Ammon's horn (tissue), 1 donor: ENCODE measurements at places on chromosomes 2 and 18.

- DNase-seq = peak; percentile 64
Observed at GRCh38 chr2:157336137-157337010, 10.8 kb upstream of the ERMN start.

DNA sequence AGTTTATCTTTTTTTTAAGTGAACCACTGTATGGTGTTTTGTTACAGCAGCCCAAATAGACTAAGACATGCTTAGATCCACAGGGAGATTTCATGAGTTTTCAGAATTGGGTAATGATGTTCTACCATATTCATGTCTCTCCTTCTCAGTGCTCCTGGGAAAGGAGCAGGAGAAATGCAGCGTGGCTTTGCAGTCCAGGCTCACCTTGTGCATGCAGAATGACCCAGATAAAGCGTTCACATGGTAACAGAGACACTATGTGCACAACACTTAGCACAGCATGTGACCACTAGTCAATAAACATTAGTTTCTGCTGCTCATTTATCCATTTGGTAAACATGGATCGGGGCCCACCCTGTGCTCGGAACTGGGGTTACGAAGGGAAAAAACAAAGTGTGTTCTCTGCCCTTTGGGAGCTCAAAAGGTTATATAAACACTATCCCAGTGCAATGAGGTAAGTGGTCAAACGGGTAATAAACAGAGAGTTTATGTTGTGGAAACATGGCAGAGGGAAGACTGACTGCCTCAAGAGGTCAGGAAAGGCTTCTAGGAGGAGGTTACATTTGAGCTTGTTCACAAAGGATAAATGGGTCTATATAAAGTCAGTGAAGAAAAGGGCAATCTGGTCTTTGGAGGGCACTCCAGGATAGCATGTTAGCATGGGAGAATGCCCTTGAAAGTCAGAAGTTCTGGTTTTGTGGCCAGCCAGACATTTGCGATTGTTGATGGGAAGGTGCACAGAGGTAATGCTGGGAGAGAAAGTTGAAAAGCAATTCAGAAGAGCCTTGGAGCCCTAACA, 299.2 kb downstream of the TDRD15 start:
- no peak for DNase-seq

DNA sequence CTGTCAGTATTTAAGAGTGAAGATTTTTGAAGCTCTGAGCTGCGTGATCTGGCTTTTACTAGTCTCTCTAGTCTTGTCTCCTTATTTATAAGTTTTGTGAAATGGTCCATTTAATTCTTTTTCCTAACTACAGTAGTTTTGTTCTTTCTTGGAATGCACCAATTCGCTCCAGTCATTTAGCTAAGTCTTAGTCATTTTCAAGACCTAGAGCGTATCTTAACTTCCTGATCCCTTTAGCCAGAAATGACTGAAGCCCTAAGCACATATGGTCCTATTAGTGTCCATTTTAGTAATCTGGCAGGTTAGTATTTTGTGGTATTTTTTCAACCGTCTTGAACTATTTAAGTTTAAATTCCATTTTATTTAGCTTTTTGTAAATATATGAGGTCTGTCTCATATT, 3.6 kb downstream of the BIRC6 start:
- DNase-seq = no peak

DNA sequence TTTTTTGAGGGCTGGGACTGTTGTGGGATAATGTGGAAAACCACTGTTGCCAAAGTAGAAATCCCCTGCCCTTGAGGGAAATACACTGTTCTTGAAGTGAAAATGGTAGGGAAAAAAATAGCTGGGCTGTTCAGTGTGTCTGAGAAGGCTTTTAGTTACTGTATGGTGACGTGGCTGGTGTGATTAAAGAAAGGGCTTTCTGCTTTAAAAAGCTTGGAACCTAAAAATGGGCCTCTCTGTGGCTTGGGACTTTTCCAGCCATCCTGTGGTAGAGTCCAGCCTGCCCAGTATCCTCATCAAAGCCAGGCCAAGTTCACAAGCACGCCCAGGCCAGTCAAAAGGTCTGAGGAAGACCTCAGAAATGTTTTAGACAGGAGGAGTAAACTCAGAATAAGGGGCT, 6.8 kb downstream of the MGAT5 start:
- no peak for DNase-seq

DNA sequence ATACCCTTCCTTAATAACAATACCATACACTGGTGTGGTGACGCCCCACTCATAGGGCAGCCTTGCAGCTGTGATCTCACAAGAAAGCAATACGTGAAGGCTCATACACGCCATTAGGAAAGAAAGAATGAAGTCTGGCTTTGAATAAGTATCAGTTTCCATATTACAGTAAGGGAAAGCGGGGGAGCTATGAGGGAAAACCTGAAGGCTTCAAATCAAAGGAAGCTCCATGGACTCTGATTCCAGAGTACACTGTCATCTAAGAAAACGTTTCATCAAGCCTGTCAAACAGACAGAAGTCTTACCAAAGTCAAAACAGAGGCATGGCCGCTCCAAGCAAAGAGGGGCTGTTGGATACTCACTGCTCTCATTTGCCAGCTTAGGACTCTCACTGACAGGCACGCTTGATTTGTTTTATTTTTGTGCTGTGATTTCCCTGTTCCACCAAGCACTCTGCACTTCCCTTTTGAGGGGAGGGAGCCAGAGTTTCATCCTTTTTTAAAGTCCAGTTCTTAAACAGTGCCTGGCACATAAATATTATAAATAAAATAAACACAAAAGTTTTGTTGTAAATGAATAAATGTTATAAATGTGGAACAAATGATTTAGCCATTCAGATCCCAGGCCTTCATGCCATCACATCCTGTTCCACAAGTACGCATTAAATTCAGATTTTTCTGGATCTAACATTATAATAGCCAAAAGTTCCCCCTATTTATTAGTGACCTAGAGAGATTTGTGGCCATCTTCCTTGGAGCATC, 221.2 kb downstream of the PIEZO2 start:
- DNase-seq = no peak

DNA sequence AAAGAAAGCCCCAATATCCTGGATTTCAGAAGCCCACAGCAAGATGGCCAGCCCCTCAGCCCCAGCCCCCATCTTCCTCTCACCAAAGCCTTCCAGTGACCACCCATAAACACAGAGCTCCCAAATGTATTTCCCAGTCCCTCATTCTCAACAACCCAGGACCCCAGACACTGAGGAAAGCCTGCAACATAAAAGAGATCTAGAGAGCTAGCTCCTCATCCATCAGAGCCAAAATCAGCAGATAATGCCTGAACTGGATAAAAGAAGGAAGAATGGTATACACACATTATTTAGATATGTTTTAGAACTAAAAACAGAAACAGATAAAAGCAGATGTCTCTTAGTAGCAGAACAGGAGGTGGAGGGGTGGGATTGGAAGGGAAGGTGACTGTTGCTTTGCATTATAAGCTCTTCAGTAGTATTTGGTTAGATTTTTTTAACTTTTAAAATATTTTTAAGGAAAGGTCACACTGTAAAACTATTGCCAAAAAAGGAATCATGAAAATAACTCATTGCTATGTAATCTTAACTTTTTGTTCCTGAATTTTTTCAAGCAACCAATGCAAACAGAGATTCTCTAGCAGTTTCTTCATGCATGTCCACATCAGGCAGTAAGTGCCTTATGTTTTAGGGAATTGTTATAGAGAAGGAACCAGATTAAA, 144.2 kb upstream of the PKDCC start:
- DNase-seq = no peak
